ENCODE measurements at places on chromosomes 6 and 20.
A peak's percentile ranks its signal among the peaks of the same experiment; 100 is the strongest.

DNA sequence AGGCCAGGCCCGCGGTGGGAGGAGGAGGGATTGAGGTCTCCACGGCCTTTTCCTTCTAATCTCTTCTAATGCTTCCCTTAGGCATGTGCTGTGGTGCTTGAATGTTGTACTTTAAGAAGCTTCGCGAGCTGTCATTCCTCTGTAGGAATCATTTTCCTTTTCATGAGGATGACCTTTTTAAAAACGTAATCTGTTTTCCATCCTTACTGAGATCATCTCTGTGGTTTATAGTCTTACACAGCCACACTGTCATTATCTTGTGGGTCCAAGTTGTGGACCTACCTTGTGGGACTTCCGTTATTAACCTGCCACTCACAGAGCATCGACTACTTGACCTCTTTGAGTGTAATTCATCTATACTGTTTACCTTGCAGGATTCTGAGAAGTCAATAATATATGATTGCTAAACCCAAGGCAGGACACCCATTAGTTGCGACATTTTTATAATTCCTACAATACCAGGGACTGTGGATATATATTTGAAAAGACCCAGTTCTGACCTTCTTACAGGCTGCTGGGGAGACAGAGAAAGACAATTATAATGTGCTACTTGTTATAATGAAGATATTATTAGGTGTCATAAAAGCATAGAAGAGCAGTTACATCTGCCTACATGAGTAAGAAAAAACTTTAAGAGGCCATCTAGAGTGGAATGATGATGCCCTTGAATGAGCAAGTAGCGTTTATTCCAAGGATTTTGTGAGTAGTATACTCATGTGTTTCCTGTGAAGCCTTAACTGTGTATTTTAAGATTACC is 842 bp downstream of the SLC25A27 start:
- no peak for DNase-seq

DNA sequence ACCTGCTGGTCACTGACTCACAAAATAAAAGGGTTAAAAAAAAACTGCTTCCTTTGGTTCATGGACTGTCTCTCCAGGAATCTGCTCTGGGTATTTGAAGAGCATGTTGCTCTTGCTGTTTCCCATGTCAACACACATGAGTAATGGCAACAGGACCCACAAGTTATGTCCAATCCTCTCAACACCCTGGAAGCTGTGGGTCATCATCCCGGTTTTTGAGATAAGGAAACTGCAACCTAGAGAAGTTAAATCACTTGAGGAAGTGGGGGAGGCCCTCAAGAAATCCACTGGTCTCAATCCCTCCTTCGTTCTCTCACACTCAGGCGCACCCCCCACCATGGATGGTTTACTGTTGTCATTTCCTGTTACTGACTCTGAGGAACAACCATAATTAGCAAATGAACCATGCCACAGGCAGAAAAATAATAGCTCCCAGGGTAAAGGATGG is 12.4 kb downstream of the MAP1LC3A start:
- DNase-seq: peak; percentile 62

- DNase-seq: no peak
Observed at GRCh38 chr20:8060977-8061376, 41.4 kb upstream of the TMX4 start.

- no peak for DNase-seq
Observed at GRCh38 chr6:163494279-163494727, 79.8 kb downstream of the QKI start.

- DNase-seq: no peak
Observed at GRCh38 chr6:124470803-124471202, 491.4 kb upstream of the RNF217 start.

- DNase-seq: peak; percentile 66
Observed at GRCh38 chr20:8433291-8433690, 301.2 kb downstream of the PLCB1 start.

DNA sequence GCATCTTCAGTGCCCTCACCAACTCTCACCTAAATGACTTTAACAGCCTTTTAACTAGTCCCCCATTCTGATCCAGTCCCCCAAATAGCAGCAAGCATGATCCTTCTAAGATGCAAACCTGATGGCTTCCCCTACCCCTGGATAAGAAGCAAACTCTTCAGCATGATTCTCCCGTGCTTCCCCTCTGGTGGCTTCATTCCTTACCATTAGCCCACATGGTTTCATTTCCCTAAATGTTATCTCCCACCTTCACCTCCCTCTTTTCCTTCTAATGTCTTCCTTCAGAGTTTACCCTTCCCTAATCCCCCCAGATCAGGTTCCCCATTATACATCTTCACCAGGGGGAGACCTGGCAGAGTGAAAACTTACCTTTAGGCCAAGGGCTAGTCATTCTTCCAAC is 4.0 kb upstream of the RAB5IF start:
- peak; percentile 27 for DNase-seq

DNA sequence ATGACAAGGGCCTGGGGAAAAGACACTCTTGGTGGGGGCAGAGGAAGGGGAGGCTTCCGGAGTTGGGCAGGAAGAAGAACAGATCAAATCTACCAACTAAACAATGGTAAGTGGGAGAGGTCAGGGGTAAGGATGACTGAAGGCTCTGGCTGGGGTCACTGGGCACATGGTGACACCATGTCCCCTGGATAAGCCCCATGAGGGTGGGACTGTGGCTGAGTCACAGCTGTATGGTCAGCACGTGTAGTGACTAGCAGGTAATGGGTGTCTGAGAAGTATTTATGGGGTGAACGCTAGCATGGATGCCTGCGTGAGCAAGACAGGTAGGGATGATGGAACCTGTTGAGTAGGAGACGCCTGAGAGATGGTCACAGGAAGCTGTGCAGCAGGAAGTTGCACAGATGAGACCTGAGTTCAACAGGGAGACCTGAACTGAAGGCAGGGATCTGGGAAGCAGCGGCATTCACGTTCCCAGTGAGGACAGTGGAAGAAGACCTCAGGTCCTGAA is 64.5 kb upstream of the SNX9 start:
- DNase-seq: no peak

GRCh38 chr20:43751167-43752050 is 24.6 kb upstream of the GTSF1L start:
- no peak for DNase-seq

- peak; percentile 65 for DNase-seq
Observed at GRCh38 chr20:35883778-35884540, 70.3 kb downstream of the SCAND1 start.

DNA sequence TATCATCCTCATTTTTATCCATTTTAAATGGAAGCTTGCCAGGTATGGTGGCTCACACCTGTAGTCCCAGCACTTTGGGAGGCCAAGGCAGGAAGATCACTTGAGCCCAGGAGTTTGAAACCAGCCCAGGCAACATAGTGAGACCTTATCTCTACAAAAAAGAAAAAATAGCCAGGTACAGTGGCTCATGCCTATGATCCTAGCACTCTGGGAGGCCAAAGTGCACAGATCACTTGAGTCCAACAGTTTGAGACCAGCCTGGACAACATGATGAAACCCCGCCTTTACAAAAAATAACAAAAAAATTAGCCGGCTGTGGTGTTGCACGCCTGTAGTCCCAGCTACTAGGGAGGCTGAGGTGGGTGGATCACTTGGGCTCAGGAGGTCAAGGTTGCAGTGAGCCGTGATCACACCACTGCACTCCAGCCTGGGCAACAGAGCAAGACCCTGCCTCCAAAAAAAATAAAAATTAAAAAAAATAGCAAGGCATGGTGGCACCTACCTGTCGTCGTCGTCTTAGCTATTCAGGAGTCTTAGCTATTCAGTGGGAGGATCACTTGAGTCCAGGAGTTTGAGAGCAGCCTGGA is 89.0 kb downstream of the TCP11 start:
- no peak for DNase-seq

DNA sequence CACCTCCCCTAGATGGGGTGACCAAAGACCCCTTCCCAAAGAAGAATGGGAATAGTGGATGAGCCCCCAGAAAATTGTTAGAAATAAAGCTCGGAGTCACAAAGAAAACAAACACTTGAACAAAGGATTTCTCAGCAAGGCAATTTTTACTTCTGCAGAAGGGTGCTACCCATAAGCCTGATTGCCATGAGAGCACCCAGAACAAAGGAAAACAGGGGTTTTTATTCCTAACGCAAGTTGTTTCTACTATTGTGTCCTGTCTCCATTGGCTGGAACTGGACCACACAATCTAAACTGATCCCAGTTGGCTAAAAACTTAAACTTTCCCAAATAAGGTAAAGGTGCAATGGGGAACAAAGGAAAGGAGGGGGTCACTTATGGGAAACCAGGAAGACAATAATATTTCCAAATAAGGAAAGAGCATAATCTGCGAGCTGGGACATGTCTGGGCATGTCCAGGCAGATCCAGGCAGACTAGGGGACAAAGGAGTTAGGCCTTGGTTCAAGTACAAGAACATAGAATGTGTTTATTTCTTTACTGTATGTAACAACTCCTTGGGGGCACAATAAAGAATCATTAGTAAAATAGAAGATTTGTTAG is 20.0 kb downstream of the HLA-B start:
- DNase-seq: peak; percentile 65

GRCh38 chr6:170223718-170224693 is 66.9 kb downstream of the DLL1 start:
- no peak for DNase-seq

GRCh38 chr20:4597215-4597614 is 124.5 kb upstream of the PRND start:
- DNase-seq: no peak

DNA sequence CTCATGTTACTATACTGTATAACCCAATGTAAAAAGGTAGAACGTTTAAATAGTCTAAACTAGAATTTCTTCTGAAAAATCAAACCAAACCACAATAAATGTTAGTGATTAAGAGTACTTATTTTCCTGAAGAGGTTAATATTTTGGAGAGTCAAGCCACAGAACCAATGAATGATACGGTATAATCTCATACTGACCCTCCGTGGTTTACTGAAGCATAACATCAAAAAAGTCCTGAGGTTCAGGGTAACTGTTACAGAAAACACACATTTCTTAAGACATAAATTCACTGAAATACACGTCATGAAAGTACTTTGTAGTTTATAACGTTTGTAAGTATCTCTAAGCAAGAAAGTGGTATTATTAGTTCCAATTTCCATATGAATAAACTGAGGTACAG is 28.9 kb downstream of the ESF1 start:
- no peak for DNase-seq

GRCh38 chr6:144298194-144298593 is 13.1 kb downstream of the UTRN start:
- no peak for DNase-seq
